Foreskin keratinocyte (primary cell): ENCODE measurements at places on chromosomes 4 and X. TPM values are rescaled to one million over a fixed set of nuclear protein-coding genes. Genes with fewer than 3 reads are reported as not detected.

The RELL1 gene
- 46.2 and 47.2 TPM in 2 replicates for total RNA-seq

The GPRASP2 gene
- 9.1 and 9.9 TPM in 2 replicates for total RNA-seq

The CENPI gene
- total RNA-seq, result 24.1 and 27.7 TPM in 2 replicates

The SRPX gene
- total RNA-seq, result 68.8 and 129 TPM in 2 replicates

The GPR101 gene
- total RNA-seq, result not detected in 2 replicates

The PROM1 gene
- total RNA-seq, result not detected in 2 replicates
